Amniotic stem cell (primary cell): ENCODE measurements at places on chromosomes 2 and 18.

DNA sequence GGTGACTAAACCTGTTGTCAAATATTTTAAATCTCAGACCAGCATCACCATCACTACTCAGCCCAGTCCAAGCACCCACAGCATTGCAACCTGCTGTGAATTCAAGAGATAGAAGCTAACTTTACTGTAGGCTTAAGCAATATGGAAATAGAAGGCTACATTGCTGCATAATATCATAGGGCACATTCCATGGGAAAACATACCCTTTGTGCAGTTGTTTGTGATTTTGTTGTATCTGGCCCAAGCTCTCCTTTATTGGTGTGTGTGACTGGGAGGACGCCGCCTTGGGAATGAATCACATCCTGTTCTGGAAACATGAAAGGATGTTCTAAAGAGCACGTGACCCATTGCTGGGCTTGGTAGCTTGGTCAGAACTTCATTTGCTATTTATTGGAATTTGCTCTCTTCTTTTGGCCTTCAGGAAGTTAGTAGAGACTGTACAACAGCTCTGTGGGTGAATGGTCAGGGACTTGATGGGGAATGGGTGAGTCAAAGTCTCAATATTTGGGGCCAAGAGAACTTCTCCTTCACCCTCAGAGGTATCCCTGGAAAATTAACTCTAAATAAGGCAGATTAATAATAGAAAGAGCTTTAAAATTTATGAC is 106.8 kb upstream of the SERPINE2 start:
- DNase-seq: no peak

DNA sequence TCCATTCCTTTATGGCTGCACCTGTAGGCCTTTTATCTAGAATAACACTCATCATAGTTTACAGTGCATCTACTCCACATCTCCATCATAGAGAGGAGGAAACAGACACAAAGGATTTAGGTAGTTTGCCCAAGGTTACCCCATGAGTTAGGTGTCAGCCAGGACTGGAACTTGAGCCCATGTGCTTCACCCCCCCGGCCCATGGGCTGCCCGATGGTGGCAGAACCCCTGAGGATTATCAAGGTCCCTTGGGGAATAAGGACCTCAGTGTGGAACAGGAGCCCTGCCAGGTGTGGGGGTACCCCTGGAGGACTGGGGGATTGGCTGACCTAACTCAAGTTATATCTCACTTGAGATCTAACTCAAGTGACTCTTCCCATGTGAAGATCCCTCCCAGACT is 146.3 kb upstream of the OTX1 start:
- no peak for DNase-seq

GRCh38 chr2:171411791-171412483 is 21.9 kb downstream of the METTL8 start:
- DNase-seq: no peak

DNA sequence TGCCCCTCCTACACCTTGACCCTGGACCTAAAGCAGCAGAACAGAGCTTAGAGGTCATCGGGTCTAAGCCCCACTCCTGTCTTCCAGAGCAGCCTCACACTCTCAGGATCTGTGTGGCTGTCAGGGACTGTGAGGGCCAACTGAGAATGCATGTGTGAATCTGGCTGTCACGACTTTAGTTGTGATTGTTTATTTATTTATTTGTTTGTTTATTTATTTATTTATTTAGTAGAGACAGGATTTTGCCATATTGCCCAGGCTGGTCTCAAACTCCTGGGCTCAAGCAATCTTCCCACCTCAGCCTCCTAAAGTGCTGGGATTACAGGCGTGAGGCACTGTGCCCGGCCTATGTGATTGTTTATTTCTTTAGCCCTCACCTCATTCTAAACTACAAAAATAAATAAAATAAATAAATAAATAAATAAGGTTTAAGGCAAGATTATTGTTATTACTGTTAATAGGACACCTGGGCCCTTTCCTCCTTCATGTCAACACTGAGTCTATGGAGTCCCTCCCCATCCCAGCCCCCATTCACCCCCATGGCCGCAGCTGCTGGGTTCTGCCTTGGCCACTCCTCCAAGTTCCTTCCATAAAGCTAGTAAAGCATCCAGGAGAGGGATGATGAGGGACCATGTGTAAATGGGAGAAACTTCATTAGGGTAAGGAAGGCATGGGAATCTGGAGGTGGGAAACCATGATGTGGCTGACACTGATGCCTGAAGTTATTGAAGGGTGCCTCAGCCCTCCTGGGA is 39.9 kb upstream of the EDAR start:
- DNase-seq: no peak

DNA sequence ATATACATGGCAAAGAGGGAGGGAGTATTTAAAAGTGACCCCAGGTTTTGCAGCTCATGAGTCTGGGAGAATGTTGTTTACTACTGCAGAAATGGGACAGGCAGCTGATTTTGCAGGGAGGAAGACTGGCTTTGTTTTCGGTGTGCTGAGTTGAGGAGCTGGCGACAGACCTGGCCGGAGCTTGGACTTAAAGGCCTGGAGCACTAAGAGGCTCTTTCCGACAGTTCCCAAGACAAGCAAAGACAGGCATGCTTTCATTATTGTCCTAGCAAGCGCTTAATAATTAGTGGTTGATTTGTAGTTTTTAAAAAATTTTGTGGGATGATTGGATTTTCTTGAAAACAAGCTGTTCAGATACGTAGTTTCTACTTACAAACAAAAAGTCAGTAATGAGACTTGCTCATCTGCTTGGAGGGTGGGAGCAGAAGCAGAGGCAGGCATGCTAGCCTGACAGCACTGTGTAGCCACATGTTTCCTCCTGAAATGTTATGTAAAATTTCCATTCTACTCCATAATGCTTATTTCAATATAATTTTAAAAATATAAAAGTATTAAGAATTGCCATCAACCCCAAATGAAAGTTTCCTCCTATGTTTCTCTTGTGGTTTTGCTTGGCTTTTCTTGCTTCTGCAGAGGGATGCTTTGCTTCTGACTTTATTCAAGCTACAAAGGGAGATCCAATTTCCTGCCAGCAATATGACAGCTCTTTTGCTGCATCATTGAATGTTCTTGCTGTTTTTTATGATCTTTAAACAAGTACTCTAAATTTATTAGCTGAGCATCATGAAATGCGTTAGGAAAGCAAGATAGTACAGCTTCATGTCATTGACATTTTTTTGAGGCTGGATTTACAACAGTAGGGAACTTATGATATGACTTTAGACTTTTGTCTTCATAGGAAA is 75.8 kb downstream of the PHLPP1 start:
- no peak for DNase-seq

DNA sequence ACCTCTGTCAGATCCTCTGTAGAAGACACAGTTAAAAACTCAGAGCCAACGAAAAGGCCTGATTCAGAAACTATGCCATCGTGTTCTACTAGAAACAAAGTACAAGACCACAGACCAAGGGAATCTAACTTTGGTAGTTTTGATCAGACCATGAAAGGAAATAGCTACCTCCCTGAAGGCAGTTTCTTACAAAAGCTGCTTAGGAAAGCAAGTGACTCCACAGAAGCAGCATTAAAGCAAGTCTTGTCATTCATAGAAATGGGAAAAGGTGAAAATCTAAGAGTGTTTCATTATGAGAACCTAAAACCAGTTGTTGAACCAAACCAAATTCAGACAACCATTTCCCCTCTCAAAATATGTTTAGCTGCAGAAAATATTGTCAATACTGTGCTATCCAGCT is 58.2 kb downstream of the FSIP2 start:
- no peak for DNase-seq

- DNase-seq: no peak
Observed at GRCh38 chr2:199627417-199627816, 169.7 kb upstream of the SATB2 start.

- no peak for DNase-seq
Observed at GRCh38 chr18:35827903-35828275, 144.6 kb upstream of the RMP24 start.

DNA sequence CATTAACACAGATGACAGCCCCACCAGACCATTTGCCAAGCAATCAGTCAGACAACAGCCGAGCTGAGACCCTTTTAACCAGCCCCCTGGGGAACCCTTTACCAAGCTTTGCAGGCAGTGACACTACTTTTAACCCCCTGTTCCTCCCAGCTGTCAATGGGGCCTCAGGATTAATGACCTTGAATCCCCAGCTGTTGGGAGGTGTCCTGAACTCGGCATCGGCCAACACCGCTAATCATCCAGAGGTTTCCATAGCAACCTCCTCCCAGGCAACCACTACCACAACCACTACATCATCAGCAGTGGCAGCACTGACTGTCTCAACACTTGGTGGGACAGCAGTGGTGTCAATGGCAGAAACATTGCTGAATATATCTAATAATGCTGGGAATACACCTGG is 160.9 kb upstream of the EPC2 start:
- DNase-seq: no peak

- no peak for DNase-seq
Observed at GRCh38 chr2:109259671-109260070, 130.7 kb downstream of the SH3RF3 start.

DNA sequence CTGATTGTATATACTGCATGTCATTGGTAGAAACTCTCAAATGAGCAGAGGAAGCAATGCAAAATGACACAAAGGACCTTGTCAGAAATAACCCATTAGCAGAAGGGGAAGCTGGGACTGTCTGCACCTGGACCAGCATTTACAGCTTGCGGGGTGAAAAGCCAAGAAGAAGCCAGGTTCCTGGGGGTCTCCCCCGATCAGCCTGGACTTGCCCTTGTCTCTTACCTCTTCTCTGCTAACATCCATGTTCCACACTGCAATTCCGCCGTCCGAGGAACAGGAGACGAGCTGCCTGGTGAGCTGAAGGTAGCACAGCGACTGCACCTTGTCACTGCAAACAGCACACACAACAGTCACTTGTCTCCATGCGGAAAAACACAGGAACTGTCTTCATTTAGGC is 51.1 kb downstream of the WDFY1 start:
- no peak for DNase-seq

- no peak for DNase-seq
Observed at GRCh38 chr18:22408059-22408458, 9.7 kb downstream of the CTAGE1 start.

GRCh38 chr2:11379558-11379957 is 35.1 kb upstream of the ROCK2 start:
- no peak for DNase-seq

DNA sequence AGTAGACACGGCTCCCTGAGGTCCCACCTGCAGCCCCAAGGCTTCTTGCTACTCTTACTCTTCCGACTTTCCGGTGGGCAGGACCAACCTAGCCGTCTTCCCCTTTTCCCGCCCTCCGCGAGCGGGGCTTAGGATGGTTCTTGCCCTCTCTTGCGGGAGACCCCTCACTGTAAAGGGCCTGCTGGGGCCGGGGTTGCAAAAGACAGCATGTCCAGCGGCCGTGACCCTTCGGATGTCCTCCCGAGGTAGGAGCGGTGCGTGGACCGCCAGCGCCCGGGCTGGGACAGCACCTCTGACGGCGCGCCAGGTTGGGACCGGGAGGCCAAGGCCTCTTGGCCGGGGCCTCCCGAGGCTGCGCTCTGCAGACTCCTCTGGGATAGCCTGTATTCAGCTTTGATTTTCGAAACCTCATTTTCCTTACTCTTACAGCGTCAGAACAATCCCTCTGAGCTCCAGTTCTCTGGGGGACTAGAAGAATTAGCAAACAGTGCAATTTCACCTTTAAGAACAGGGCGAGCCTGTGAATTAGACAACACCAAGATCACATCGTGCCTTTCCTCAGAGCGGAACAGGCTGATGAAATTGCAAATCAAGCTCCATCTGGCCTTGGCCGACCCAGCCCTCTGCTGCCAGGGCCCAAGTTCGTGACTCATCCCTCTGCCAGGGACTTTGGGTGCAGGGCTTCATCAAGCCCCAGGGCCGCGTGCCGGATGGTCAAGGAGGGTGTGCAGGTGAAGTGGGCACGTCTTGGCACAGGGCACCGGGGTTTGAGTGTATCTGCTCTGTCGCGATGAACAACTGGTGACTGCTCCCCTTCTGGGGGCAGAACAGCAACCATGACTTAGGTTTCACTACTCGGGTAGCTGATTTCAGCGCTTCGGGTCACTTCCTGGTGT is 777 bp downstream of the MOCOS start:
- no peak for DNase-seq

- no peak for DNase-seq
Observed at GRCh38 chr2:32806857-32807256, 139.9 kb upstream of the LTBP1 start.

DNA sequence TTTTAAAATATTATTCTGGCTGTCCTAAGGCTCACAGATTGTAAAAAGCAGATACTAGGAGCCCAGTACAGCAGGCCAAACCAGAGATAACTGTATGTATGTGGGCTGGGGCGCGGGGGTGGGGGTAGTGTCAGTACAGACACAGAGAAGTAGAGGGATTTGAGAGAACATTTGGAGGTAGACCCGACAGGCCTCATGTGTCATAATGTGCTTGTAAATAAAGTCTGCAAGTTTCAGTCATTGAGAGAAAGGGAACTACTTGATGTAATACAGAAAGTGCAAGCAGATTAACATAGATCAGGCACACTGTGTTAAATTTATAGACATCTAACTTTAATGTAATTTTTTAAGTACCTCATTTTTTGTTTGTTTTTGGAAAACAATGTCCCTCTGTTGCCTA is 7.4 kb upstream of the POLI start:
- no peak for DNase-seq

GRCh38 chr2:40428439-40428838 is 23.5 kb downstream of the SLC8A1 start:
- DNase-seq: no peak

- DNase-seq: no peak
Observed at GRCh38 chr2:172944022-172944793, 131.4 kb upstream of the MAP3K20 start.

DNA sequence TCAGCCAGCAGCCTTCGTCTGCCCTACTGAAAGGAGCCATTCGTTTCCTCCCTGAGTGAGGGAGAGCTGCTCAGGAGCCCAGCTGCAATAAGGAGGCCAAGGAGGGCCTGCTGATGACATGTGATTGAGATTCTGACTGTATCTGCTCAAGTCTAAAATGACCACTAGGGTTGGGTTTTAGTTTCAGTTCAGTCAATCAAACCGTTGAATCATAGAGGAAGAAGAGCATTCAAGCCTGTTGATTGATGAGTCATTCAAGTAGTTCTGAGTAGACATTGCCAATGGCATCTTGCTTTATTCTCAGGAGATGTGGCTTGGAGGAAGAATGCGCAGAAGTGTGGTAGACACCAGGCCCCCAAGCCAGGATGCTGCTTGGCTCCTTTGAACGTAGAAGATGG is 19.9 kb upstream of the BCL2L11 start:
- no peak for DNase-seq

- DNase-seq: no peak
Observed at GRCh38 chr2:186205254-186205911, 280.7 kb upstream of the ZC3H15 start.

- DNase-seq: no peak
Observed at GRCh38 chr2:120437604-120438000, 91.7 kb downstream of the INHBB start.
